Transverse colon (tissue), 4 donors: ENCODE measurements at places on chromosomes 16 and 17. TPM values are rescaled to one million over a fixed set of nuclear protein-coding genes. Genes with fewer than 3 reads are reported as not detected.

Gene LRRC37A2
- 26.3 TPM for total RNA-seq

Gene PDILT
- not detected for total RNA-seq

Gene GDPD3
- total RNA-seq: 29.9 TPM

Gene WSCD1
- 35.1 TPM for total RNA-seq

DNA sequence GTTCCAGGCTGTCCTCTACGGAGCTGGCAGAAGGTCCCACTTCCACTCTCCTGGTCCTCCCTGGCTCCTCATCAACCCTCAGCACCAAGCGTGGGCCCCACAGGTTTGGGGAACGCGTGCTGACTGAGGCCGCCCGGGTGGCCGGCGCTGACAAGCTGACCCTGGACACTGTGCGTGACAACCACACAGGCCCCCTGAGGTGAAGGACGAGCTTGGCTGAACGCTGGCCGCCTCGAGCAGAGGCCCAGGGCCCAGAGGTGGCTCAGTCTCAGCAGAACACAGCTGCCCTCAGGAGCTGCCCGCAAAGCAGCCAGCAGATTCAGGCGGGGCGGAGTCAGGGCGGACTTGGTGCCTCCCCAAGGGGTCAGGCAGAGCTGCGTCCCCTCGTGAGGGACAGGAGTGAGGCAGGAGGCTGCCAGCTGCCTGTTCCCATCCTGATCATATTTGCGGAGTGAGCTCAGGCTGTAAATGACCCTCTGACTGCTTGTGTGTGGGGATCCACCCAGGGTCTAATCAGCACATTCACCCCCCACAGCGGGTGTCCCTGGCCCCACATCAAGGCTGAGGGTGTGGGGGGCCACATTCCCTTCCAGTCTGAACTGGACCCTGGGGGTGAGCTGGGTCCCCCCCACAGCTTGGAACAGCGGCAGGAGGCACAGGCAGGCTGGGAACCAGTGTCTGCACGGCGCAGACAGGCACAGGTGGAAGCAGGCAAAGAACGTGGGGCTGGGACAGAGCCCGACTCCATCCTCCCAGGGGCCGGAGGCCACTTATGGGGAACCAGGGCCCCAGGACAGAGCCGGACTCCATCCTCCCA, 105.1 kb upstream of the METRNL start:
- DNase-seq: no peak
- H3K4me3 ChIP-seq: no peak overlapping the region

DNA sequence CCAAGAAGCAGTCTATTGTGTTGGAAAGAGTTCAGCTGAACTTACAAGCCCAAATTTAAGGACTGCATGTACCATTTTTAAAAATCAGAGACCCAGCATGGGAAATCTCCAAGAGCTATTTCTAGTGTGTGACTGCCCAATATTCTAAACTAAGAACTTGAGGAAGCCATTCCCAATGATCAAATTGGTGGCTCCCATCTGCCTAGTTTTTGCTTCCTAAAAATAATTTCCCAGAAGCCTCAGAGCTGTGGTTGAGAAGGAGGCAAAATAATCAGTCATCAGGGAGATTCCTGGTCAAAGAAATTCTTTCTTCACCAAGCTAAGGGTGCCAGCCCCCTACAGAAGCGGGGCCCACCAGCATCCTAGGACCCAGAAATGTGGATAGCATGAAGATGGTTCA, 176.1 kb upstream of the CDH5 start:
- H3K4me3 ChIP-seq: no peak overlapping the region
- no peaks in the 10 kb centered on the region for H3K36me3 ChIP-seq
- H3K4me1 ChIP-seq: no peaks in the 10 kb centered on the region
- H3K27me3 ChIP-seq: no peaks in the 10 kb centered on the region

DNA sequence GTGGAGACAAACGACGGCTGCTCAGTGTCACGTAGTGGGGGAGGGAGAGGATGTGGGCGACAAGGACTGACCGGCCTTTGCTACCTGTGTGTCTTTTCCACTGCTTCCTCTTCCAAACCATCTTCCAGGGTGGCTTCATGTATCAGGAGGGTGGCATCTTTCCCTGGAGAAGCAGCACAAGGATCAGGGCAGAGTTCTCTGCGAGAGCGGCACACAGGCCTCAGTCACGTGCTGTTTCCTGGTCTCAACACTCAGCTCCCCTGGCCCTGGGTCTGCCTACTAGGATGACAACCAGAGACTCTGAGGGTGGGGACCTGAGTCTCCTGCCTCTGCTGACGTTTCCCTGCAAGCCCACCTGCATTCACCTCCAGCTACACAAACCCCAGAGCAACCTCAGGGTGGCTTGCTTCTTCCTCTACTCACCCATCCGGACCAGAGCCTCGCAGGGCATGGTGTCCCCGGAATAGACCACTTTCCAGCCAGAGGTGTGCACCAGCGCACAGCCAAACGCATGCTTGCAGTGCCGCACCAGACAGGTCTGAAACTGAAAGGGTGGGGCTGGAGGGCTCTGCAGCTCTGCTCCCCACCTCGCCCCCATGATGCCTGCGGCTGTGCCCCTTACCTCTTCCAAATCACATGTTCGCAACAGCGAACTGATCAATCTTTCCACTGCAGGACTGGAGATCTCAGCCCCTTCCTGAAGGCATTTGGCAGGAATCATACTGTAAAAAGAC, 23.3 kb downstream of the ELAC2 start:
- H3K27me3 ChIP-seq: no peaks in the 10 kb centered on the region
- DNase-seq: no peak
- no peaks in the 10 kb centered on the region for H3K4me1 ChIP-seq
- no peak overlapping the region for H3K4me3 ChIP-seq
- H3K36me3 ChIP-seq: no peaks in the 10 kb centered on the region

- peak overlapping the region; percentile 68 for H3K27ac ChIP-seq
- H3K4me1 ChIP-seq: peaks cover 9% of the 10 kb centered on the region
- H3K36me3 ChIP-seq: no peaks in the 10 kb centered on the region
These were observed 530 bp downstream of the NAA60 start for GRCh38 chr16:3444032-3444388.

- H3K27me3 ChIP-seq: no peaks in the 10 kb centered on the region
- H3K27ac ChIP-seq: no peak within 1 kb of the TSS
These were observed at the start of gene DNAH3 for GRCh38 chr16:21150375-21151001. Gene DNAH3, minus strand, starts transcription at chr16:21150846. Its CDS starts 527 bp downstream, at chr16:21150319.
